Mesothelial cell of epicardium (in vitro differentiated cells): ENCODE measurements at places on chromosomes 3 and 15. TPM values are rescaled to one million over a fixed set of nuclear protein-coding genes. Genes with fewer than 3 reads are reported as not detected.

Gene GAP43
- 4.2 to 6.1 TPM (median 5.7 TPM) in 3 replicates for total RNA-seq

DNA sequence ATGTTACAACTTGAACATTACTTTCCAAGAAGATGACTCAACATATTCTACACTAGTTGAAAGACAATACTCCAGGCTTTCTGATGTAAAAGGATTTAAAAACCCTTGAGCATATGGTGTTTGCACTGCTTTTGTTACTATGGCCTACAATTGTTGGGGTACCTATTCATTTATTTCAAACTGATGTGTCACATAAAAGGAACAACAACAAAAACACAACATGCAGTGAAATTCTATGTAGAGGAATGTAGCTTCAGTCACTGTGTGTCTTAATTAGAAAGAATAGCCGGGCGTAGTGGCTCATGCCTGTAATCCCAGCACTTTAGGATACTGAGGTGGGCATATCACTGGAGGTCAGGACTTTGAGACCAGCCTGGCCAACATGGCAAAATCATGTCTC, 1.6 kb downstream of the SPATA16 start:
- no peak for DNase-seq
- H3K36me3 ChIP-seq: no peaks in the 10 kb centered on the region
- H3K4me1 ChIP-seq: no peaks in the 10 kb centered on the region
- H3K27me3 ChIP-seq: no peaks in the 10 kb centered on the region
- no peak overlapping the region for H3K4me3 ChIP-seq

DNA sequence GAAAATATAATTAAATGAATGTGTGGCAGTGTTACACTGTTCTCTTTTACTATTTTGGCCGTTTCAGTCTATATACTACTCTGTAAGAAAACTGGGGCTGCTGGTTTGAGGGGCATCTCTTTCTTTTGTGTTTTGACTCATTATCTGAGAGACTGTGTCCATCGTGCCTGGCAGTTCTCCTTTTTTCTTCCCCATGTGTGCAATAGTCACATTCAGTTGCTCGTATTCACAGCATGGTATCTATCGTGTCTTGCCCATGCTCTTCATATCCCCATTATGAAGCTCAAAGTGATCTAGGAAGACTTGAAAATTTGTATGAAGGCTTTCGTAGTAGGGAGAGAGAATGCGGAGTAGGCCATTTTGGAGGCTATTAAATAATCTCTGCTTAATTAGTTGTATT, 29.8 kb upstream of the FAH start:
- H3K36me3 ChIP-seq: peaks cover 25% of the 10 kb centered on the region
- no peaks in the 10 kb centered on the region for H3K4me1 ChIP-seq
- H3K4me3 ChIP-seq: no peak overlapping the region
- H3K27me3 ChIP-seq: no peaks in the 10 kb centered on the region
- no peak for DNase-seq

DNA sequence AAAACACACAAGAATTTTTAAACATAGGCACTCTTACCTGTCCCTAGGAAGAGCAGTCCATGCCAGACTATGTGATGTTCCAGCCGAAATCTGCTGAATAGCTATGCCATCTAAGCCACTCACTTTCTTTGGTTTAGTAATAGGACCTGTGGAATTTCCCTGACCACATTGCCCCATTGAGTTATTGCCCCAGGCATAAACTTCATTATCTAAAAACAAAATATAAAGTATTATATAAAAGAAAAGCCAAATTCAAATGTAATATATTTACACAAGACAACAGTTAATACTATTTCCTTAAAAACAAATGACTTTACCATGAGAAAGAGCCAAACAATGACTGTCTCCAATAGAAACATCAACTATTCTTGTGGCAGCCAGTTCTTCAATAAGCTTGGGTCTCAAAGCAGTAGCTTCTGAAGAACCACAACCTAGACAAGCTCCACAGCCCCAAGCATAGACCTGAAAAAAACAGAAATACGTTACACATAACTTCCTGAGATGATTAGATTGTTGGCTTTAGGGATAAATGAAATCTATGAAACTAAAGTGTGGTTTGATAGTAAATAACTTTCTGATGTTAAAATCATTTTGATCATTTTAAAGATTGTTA, 84.3 kb downstream of the HERC1 start:
- no peak for DNase-seq
- H3K4me1 ChIP-seq: no peaks in the 10 kb centered on the region
- no peak overlapping the region for H3K4me3 ChIP-seq
- peaks cover 32% of the 10 kb centered on the region for H3K36me3 ChIP-seq

- no peak for DNase-seq
- peaks cover 71% of the 10 kb centered on the region for H3K4me1 ChIP-seq
- no peaks in the 10 kb centered on the region for H3K27me3 ChIP-seq
- H3K27ac ChIP-seq: no peak overlapping the region
- no peaks in the 10 kb centered on the region for H3K36me3 ChIP-seq
Observed at GRCh38 chr3:54347060-54347459, 224.7 kb downstream of the CACNA2D3 start.

- H3K27ac ChIP-seq: no peak overlapping the region
- H3K4me1 ChIP-seq: no peaks in the 10 kb centered on the region
- H3K4me3 ChIP-seq: no peak overlapping the region
- H3K27me3 ChIP-seq: peaks cover 55% of the 10 kb centered on the region
- H3K36me3 ChIP-seq: no peaks in the 10 kb centered on the region
Observed at GRCh38 chr15:88193415-88193814, 63.1 kb downstream of the NTRK3 start.

GRCh38 chr3:157785102-157785826, 282.0 kb upstream of the VEPH1 start:
- no peaks in the 10 kb centered on the region for H3K36me3 ChIP-seq
- H3K27ac ChIP-seq: no peak overlapping the region
- H3K4me1 ChIP-seq: peaks cover 16% of the 10 kb centered on the region

Gene MAGI1
- 61.2 to 65.6 TPM (median 62.7 TPM) in 3 replicates for total RNA-seq

Gene TRPC1
- total RNA-seq: 15.5 to 16.0 TPM (median 15.7 TPM) in 3 replicates

GRCh38 chr3:169213956-169214355, 449.6 kb downstream of the MECOM start:
- peaks cover 5% of the 10 kb centered on the region for H3K4me1 ChIP-seq
- H3K27me3 ChIP-seq: no peaks in the 10 kb centered on the region
- DNase-seq: no peak
- H3K36me3 ChIP-seq: peaks cover 4% of the 10 kb centered on the region
- no peak overlapping the region for H3K27ac ChIP-seq
- no peak overlapping the region for H3K4me3 ChIP-seq

Gene POTEB3
- total RNA-seq: not detected in 3 replicates

Gene AGBL1
- total RNA-seq: 0.05 TPM in 1 of 3 replicates, not detected in the others

DNA sequence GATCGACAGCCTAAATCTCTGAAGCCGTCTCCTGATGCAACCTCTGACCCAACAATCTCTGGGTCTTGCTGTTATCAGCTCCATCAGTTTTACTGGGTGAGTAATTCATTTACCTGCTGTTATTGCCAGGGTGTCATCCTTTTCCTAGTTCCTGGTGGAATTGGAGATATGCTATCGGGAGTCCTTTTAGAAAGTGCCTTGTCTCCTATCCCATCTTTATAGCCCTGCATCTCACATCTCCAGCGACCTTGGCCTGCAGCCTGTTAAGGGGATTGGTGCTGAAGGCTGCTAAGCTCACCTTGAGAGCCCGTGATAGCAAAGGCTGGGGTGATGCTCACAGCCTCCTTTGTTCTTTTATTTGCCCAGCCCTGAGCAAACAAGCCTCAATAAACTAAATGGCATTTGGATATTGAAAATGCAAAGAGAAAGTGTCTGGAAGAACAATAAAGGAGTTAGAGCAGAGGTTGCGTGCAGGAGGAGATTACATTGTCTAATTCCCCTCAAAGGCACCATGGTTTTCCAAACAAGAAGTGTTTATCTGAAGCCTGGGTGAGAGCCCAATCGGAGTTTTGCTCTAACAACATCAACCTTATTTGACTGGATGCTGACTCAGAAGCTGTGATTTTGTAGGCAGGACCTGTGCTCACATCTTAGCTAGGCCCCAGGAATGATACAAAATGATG, 101.8 kb downstream of the RPLP1 start:
- H3K4me1 ChIP-seq: peaks cover 9% of the 10 kb centered on the region
- H3K27me3 ChIP-seq: peaks cover 4% of the 10 kb centered on the region
- no peak overlapping the region for H3K4me3 ChIP-seq
- no peak for DNase-seq

DNA sequence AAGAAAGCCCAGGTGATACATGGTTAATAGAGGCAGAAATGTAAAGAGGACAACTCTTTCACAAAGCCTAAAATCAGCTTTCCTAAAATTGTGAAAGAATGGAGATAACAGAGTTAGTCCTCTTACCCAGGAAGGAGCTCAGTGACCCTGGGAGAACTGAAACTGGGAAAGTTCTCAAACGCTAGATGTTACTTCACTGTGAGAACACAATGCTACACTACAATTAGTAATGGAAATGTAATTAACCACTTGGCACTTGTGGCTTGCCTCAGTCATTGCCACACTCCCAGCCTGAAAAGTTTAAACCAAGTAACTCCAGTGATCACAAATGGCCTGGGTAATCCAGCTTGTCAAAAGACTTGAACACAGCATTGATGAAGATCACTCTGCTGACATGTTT, 102.7 kb upstream of the FGF7 start:
- DNase-seq: no peak
- peaks cover 8% of the 10 kb centered on the region for H3K4me1 ChIP-seq
- peaks cover 24% of the 10 kb centered on the region for H3K36me3 ChIP-seq
- no peak overlapping the region for H3K4me3 ChIP-seq

GRCh38 chr15:65028338-65028737, 1.1 kb downstream of the MTFMT start:
- H3K27me3 ChIP-seq: peaks cover 8% of the 10 kb centered on the region
- no peak for DNase-seq
- H3K36me3 ChIP-seq: peaks cover 13% of the 10 kb centered on the region
- H3K4me3 ChIP-seq: peak overlapping the region; percentile 71

Gene MRAS
- 37.3 to 40.4 TPM (median 40.1 TPM) in 3 replicates for total RNA-seq

Gene FMN1
- 1.1 to 1.6 TPM (median 1.2 TPM) in 3 replicates for total RNA-seq

Gene INKA1
- total RNA-seq: 7.7 to 9.4 TPM (median 8.4 TPM) in 3 replicates

DNA sequence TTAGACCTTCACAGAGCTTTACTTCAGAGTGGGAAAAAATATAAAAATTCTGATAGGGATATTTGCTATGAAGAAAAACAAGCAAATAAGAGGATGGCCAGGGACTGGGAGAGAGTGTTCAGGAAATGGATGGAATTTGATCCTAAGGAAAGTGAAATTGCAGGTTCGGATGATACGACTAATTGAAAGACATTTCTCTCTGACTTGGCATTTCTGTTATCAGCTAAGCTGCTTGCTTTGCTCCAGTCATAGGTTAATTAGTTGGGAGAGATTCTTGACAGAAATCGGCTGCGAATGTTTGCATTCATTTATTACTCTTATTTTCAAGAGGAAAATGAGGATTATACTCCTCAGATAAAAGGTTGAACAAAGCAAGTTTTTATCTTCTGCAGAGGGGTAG, 808.7 kb upstream of the NECTIN3 start:
- DNase-seq: no peak
- H3K27ac ChIP-seq: peak overlapping the region; percentile 55
- no peaks in the 10 kb centered on the region for H3K27me3 ChIP-seq
- no peak overlapping the region for H3K4me3 ChIP-seq

DNA sequence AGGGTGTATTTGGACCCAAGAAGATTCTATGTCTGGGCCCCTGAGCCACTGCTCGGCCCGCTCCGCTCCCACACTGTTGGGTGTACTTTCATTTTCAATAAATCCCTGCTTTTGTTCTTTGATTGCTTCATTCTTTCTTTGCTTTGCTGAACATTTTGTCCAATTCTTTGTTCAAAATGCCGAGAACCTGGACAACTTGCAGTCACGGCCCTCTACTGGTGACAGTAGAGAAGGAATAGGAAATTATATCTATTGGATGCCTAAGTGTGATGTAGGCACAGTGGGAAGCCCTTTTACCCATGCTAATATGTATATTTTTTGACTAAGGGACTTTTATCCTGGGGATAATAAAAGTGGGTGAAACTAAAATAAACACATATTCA, 340.8 kb downstream of the LRRC3B start:
- no peak overlapping the region for H3K27ac ChIP-seq
- no peaks in the 10 kb centered on the region for H3K4me1 ChIP-seq
- DNase-seq: no peak
- H3K36me3 ChIP-seq: no peaks in the 10 kb centered on the region

Gene CRABP1
- total RNA-seq: 144 to 156 TPM (median 155 TPM) in 3 replicates

- peaks cover 7% of the 10 kb centered on the region for H3K4me1 ChIP-seq
- no peaks in the 10 kb centered on the region for H3K27me3 ChIP-seq
- H3K36me3 ChIP-seq: no peaks in the 10 kb centered on the region
- no peak overlapping the region for H3K27ac ChIP-seq
Observed at GRCh38 chr3:190258634-190259033, 63.6 kb downstream of the CLDN1 start.

- no peaks in the 10 kb centered on the region for H3K27me3 ChIP-seq
- no peak for DNase-seq
- peaks cover 12% of the 10 kb centered on the region for H3K4me1 ChIP-seq
Observed at GRCh38 chr3:43417133-43417532, 130.8 kb downstream of the SNRK start.

DNA sequence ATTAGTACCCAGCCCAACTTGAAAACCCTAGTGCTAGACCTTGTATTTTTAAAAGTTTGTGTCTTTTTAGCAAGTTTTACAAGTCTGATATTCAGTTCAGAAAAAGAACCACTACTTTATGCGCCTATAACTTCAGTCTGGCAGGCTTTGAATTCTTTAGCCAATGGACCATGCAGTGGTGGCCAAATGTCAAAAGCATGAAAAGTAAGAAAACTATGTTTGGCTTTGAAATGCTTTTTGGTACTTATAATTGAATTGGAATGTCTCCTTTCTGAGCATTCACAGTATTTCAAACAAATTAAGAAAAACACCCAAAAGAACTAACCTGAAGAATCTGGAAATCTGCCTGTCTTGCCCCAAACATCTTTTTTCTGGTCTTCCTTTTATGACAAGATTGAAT, 12.8 kb downstream of the WDR48 start:
- no peaks in the 10 kb centered on the region for H3K27me3 ChIP-seq
- no peak for DNase-seq
- H3K27ac ChIP-seq: no peak overlapping the region
- H3K36me3 ChIP-seq: peaks cover 10% of the 10 kb centered on the region
- H3K4me1 ChIP-seq: no peaks in the 10 kb centered on the region
- no peak overlapping the region for H3K4me3 ChIP-seq

Gene LHFPL4
- not detected in 3 replicates for total RNA-seq

DNA sequence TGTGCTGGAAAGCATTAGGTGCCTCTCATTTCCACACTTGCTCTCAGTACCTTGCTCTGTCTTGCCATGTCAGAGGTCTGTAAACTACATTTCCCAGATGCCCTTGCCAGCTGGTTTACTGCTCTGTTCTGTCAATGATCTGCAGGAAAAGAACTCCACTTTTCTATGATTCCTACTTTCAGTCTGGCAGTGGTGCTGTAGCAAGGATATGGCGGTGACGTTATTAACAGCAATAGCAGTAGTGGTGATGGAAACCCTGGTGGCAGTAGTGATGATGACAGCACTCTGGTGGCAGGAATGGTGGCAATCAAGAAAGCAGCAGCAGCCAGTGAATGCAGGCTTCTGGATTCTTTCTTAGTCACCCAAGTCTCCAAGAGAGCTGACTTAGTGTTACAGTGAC, 665.2 kb downstream of the DIPK2A start:
- H3K4me3 ChIP-seq: no peak overlapping the region
- no peaks in the 10 kb centered on the region for H3K36me3 ChIP-seq
- H3K27me3 ChIP-seq: no peaks in the 10 kb centered on the region
- no peak for DNase-seq
- H3K4me1 ChIP-seq: no peaks in the 10 kb centered on the region
